ENCODE measurements at places on chromosomes 4 and X. TPM values are rescaled to one million over a fixed set of nuclear protein-coding genes. Genes with fewer than 3 reads are reported as not detected.

DNA sequence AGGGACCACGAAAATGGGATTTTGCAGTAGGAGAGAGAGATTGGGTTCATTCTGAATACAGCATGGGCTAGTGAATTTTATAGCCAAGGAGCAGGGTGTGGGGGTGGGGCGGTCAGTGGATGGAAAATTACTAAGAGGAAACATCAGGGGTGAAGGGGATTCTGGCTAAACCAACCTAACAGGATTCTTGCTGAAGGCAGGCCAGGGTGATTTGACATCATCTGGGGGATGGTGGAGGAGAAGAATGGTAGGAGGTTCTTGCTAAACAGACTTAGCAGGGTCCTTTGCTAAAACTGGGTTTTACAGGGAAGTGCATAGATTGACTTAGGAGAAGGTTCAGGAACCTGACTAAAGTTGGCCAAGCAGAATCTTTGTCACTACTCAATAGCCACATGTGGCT, 91.9 kb downstream of the DNAAF6 start:
- DNase-seq, result no peak

DNA sequence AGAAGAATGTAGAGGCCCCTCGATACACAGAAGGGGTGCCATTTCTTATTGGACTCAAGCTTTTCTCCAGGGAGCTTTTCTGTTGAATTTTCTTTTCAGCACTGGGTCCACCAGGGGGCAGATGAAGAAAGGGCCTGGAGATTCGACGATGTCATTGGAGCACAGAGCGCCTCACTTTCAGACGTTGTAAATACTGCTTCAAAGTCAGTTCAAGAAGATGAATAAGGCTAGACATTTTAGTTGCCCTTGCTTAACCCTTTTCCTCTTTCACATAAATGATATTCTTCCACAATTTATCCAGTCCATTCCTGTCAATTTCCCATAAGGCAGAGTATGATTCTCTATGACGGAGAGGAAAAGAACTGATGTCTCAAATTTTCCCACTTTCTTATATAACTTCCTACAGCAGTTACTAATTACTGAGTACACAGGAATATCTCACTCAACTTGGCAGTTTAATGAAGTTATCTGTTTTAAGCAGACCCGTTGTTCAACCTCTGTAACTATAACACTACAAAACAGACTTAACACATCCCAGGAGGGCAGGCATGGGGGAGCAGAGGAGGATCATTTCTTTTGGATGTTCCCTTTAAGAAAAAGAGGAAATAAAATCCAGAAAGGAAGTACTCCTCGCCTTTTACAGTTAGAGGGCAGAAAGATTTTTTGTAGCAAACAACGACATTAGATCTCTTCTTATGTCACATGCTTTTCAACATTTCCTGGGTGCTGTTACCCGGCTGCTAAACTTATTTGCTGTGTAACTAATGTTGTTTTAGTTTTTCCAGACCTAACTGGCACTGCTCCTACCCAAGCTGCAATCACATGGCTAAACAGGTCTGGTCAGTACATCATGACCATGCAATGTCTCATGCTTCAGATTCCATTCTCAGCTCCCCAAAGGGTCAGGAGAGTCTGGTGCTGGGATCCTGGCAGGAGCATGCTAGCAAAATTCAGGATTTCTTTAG, 12.2 kb upstream of the CENPU start:
- DNase-seq, result peak; percentile 86

The SULT1B1 gene
- total RNA-seq, result 1.8 TPM

The STARD8 gene
- 4.5 TPM for total RNA-seq

The SATL1 gene
- 0.20 TPM for total RNA-seq

The MAGEA1 gene
- not detected for total RNA-seq

The SLIT2 gene
- 40.4 TPM for total RNA-seq

DNA sequence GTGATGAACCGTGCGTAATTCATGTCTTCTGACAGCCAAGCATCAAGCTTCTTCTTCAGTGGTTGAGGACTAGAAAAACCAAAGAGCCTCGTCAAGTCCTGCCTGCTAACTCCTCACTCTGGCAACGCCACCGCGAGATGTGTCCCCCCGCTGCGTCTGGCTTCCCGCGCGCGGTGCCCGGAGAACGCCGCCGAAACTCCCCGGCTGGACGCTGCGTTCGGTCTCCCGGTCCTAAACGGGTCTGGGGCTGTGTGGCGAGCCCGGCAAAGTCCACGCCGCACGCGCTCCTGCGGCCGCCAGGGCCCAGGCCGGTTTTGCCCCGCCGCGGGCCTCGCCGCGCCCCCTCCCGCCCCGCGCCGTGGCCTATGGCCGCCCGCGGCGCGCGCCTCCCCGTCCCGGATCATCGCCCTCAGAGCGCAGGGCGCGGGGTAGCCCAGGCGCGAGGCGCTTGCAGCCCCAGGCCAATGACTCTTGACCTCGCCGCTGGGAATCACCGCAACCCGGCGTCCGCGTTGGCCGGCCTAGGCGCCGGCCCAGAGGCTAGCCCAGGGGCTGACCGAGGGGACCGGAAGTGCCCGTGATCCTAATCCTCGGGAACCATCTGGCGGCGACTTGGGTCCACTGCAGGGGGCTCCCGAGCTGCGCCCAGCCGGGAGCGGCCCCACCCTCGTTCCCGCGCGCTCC, at the start of gene AADAT:
Gene AADAT (minus strand): TSS at position 289 of the 684 bp plus-strand sequence. CDS start 266 bp downstream, at position 23.
- DNase-seq, result peak; percentile 54

- no peak for DNase-seq
These were observed 368.0 kb downstream of the GBA3 start for GRCh38 chr4:23060776-23061175.

DNA sequence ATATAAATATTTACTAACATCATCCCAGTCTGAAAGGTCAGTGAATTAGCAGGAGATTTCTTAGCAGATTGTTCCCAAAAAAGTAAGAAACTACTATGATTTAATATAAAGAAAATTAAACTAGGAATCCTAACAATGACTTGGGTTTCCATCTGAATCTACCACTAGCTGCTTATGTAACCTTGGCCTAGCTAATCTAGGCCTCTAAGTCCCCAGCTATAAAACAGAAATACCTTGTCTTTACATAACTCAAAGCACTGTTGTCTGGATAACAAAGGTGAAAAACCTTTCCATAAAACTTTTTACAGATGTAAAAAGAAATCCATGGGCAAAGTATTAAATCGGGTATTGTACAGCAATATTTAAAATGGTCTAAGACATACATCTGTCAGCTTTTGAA, 3.0 kb downstream of the FBXL5 start:
- DNase-seq, result no peak
